ENCODE measurements at places on chromosomes 11 and 22.
A peak's percentile ranks its signal among the peaks of the same experiment; 100 is the strongest.

- DNase-seq = no peak
Measured at GRCh38 chr11:103586756-103587155, 449.7 kb upstream of the DDI1 start.

DNA sequence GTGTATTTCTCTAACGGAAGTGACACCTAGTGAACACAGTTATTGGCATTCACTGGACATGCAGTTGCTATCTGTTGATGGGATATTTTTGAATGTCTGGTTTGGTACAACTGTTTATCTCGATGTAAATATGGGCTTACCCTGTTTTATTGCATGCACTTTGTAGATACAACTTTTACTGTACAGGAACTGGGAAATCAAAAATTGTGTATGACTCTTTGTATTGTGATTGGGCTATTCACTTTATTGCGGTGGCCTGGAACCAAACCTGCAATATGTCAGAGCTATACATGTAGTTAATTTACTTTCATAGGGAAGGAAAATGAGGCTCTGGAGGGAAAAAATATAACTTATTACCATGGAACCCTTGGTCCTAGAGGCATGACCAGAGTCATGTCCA, 380.7 kb upstream of the KIRREL3 start:
- no peak for DNase-seq

DNA sequence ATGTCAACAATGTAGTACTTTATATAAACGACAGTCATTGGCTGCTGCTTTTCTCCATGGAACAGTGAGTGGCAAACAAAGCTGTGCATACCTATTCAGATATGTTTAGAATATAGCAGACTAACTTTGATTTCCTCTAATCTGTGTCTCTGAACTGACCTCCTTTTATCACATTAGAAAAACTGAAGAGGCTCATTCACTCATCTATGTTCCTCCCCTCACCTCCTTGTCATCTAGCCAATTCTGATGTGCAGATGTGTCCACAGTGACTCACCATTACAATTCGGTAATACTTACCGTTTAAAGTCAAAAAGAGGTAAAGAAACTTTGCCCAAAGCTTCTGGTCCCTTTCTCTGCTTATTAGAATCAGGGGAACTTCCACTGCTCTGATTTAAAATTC, 51.5 kb upstream of the RPS13 start:
- no peak for DNase-seq

DNA sequence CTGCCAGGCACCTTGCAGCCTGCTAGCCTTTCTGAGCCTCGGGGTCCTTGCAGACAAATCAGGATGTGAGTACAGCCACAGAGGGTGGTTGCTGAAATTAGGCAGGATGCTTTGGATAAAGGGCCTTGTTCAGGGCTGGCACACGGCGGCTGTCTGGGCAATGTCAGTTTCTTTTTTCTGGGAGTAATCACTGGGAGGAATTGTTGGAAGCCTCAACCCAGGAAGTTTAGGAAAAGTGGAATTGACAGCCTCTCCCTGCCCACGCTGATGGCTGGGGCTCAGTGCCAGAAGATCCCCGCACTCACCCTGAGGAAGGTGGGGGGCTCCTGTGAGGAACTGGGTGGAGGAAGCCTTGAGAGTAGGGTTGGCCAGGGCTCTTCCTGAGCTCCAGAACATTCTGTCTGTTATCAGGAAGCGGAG, 37.4 kb downstream of the CD82 start:
- DNase-seq = no peak

GRCh38 chr11:70769106-70769505, 370.8 kb downstream of the CTTN start:
- no peak for DNase-seq

DNA sequence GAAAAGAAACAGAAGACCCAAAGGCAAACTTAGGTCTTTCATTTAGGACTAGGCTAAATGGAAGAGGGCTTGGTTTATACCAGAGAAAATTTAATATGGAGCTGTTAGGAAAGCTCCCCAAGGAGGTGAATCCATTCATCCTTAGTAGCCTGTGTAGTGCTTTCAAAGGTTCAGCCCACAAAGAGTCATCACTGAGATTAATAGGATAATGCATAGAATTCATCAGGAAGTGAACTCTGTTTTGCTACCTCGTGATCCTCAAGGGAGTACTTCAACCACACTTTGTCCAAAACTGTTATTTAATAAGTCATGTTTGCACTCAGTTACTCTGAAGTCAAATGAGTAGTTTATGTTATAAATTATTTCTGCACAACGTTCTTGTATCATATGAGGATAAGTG, 43.3 kb upstream of the MMP7 start:
- peak; percentile 19 for DNase-seq

GRCh38 chr11:12581923-12582322, 92.3 kb upstream of the TEAD1 start:
- peak; percentile 31 for DNase-seq

GRCh38 chr11:75103380-75104026, 6.8 kb upstream of the OR2AT4 start:
- no peak for DNase-seq

GRCh38 chr11:106520146-106520912, 442.9 kb downstream of the AASDHPPT start:
- no peak for DNase-seq

GRCh38 chr11:129973068-129973467, 29.6 kb downstream of the PRDM10 start:
- DNase-seq = no peak

DNA sequence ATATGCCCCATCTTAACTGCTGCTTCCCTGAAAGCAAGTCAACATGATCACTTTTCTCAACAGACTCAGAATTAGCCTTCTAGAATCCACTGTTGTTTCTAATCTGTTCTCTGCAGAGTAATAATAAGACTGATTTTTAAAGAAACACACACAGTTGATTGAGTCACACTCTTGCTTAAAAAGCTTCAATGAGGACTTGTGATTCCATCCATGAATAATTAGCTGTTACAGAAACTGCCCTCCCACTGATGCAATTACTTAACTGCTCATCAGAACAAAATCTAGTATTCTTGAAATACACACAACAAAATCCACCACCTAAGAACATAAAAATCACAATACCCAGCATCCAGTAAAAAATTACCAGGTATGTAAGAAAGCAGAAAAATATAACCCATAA, 100.5 kb upstream of the TIMP3 start:
- no peak for DNase-seq

GRCh38 chr22:32764330-32765131, 37.0 kb upstream of the TIMP3 start:
- DNase-seq = no peak

DNA sequence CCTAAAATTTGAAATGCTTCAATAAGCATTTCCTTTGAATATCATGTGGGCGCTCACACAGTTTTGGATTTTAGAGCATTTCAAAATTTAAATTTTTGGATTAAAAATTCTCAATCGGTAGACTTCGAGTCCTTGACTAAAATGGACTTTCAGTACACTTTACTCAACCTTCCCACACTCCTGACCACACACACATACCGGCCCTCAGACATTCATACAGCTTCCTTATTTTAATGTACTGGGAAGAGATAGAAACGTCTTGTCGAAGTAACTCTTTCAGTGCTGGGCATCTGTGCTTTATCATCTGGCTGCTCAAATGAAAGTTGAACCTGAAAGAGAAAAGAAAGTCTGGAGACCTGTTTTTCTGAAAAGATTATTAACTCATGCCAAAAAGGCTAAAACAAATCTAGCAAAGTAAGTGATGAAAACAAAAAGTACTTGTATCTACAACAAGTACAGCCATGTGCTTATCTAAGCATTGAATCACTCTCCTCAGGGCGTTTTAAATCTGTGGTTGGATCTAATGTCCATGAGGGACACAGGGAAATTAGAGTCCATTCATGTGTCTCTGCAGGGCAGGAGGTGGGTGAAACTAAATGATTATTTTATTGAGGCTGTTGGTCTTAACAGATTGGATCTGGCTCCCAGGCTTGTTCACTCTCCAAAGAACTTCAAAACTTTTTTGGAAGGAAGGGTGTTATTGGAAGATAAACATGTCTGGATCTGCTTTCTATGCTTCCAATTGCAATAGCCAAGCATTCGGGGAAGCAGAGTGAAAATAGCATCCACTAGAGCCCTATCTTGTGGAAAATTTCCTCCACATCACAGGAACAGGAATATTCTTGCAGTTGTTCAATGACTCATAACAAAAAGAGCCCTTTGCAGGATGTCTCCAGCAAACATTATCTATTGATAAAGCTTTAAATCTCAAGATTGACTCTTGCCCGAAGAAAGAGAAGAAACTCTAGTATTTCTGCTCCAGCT, 47.0 kb downstream of the CARD18 start:
- DNase-seq = no peak

GRCh38 chr22:45542001-45542520, 39.4 kb downstream of the FBLN1 start:
- DNase-seq = no peak

GRCh38 chr11:70671083-70671482, 272.8 kb downstream of the CTTN start:
- DNase-seq = no peak

DNA sequence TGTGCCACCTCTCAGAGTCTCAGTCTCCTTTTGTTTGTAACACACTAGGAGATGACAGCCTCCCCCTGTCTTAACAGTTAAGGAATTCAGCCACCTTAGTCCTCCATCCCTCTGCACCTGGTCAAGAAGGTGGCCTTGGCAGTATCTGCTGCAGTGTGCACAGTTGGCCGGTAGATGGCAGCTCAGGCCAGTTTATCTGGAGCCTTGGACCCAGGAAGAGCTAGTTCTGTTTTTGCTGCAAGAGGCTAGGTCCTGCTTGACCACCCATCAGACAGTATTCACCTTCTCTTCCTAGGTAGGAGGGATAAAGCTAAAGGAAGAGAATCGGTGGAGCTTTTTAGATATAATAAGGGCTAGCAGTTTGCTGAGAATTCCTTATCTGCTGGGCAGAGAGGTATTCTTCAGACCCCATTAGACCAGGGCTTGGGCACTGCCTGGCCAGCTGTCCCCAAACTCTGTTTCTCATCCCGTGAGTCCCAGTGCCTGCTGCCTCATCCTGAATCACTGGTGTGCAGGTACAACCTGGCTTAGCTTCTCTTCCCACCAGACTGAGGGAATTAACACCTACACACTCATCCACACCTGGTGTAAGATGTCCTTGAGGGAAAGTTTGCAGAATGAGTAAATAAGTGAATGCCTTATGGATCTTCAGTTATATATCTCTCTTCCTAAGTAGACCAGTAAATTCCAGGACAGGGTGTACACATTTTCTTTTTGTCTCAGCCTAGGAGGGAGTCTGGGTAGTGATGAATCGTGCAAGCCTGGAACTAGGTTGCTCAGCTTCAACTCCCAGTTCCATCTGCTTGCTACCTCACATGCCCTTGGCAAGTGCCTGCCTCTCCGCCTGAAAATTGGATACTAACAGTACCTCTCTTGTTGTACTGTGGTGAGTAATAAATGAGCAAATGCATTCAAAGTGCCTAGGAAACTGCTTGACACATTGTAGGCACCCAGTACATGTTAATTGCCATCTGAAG, 70.8 kb upstream of the NARS2 start:
- peak; percentile 60 for DNase-seq

DNA sequence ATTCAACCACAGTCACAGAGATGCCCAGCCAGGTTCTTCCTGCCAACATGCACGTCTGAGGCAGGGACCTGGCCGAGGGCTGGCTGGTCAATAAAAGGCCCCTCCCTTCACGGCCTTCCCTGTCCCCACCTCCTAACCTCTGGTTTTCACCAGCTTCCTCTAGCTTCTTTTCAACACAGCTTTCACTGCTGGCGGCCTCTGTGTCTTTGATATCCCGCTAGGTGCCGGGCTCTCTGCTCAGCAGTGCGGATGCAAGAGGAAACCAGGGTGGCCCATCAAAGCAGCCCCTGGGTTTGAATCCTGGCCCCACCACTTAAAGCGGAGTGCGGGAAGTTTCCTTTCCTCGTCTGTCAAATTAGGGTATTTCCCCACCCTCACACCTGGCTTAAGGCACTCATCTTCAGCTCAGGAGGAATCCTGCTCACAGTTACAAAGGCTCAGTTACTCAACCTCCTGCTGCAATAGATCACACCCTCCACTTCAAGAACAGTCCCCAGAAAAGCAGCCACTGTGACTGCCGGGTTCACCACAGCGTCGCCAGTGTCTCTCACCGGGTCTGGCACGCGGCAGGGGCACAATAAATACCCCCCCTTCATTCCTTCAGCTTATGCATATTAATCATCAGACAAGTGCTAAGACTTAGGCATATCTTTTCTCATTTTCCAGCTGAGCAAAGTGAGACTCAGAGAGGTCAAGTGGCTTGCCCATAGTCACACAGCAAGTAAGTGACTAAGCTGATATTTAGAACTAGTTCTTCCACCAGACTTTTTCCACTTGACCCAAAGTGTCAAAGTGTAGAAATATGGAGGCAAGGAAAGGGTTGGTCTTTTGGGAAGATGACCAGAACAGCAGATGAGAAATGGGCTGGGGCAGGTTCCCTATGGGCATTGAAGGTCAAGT, 45.7 kb downstream of the TXN2 start:
- peak; percentile 50 for DNase-seq

- DNase-seq = no peak
Measured at GRCh38 chr22:37739611-37740049, 42.8 kb downstream of the TRIOBP start.

DNA sequence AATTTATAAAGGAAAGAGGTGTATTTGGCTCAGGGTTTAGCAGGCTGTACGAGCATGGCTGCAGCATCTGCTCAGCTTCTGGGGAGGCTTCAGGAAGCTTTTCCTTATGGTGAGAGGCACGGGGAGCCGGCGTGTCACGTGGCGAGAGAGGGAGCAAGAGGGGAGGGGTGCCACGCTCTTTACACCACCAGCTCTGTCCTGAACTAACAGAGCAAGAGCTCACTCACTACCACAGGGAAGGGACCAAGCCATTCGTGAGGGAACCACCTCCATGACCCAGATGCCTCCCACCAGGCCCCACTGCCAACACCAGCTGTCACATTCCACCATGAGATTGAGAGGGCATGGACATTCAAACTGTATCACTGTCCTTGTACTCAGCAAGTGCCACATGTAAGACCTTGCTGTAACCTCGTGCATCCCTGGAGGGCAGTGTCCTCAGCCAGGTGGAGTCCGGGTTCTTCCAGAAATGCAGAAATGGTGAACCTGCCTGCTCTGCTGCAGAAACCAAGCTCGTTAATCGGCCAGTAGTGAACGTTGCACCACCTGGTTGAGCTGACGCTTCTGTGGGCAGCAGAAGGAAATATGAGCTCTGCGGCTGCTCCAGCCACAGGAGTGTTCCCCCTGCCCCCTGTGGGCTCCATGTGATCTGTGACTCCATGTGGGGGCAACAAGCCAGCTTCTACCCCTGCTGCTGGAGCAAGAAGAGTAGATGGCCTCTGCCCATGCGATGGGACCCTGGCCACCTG, 368.6 kb downstream of the TBC1D22A start:
- no peak for DNase-seq

- no peak for DNase-seq
Measured at GRCh38 chr11:68518191-68518590, 57.6 kb downstream of the PPP6R3 start.

DNA sequence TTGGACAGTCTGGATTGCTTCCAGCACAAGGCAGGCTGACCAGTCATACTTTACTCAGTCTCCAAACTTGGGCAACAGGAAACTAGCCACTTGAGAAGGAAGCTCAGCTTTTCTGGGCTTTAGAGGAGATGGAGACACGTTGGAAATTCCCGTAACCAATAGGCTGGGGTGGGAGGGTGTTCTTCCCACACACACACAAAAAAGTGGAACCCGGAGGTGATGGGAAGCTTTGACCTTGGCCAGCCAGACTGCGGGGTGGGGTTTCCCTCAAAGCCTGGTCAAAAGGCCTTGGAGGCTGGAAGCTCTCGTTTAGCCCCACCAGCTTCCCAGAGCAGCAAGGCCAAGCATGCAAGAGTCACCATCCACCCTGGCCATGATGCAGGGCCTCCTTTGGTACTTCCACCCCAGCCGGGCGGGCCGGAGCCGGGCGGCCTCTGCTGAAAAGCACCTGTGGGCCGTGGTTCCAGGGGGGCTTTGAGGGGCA, 126.2 kb downstream of the BCR start:
- DNase-seq = no peak
